ENCODE measurements at places on chromosomes 4 and X.

- no peak for DNase-seq
Measured at GRCh38 chr4:154441982-154442381, 49.6 kb downstream of the DCHS2 start.

DNA sequence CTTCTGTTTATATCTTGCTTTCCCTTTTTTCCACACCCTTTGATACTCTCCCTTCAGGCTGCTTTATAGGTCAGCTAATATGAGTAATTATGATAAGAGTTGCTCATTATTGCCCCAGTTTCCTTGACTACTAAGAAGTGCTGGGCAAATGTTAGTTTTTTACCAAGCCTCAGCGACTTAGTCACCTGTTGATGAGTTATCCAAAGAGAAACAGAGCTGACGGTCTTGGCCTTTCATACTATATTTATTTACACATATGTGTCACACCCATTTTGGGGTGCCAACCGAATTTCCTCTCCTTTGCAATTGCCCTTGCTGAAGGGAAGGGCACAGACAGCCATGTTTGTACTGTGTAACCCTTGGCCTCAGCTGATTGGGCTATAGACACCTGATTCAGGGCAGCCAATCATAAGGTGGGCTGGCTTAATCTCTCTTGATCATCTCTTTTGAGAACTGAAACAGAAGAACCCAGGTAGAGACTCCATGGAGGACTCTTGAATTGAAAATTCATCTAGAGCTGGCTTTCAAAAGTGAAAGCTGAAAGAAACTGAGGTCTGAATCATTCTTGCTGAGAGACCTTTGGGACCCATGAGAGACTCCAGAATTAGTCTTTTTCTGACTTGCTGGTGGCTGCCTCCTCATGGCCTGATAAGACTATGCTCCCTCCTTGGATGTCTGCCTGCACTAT, 111.7 kb upstream of the RPS6KA3 start:
- DNase-seq, result peak; percentile 61

DNA sequence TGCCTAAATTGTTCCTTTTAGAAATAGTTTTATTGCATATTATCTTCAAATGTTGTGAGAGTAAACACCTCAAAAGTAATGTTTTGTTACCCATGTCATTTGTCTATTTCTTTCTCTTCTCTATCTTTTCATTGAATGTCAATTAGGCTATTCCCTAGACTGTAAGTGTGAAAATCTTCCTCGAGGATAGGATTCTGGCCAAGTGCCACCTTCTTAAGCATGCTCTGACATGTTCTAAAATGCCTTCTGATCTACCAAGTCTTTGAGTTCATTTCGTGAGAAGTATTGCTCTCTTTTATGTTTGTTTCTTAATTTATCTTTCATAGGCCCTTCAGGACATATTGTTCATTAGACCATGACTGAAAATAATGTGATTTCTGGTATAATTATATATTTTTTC, 44.1 kb upstream of the TLL1 start:
- DNase-seq, result no peak

DNA sequence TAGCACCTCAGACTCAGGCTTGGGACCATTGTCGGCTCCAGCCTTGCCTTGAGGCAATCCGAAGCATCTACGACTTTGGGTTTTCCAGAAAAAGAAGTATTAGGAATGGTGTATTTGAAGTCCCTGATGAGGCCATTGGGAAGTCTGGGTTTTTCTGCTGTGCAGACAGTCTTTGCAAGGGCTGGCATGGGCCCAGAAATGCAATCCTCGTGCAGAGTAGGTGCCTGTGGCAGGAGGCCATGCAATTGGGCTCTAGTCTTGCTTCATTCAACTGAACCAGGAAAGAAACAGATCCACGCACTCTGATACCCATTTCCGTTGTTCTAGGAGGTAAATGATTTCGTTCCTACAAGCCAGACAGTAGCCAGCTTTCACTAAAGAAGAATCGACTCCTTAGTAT, 12.4 kb downstream of the ZFP92 start:
- DNase-seq, result no peak

- no peak for DNase-seq
Measured at GRCh38 chrX:39157796-39158195, 356.5 kb downstream of the MID1IP1 start.

All from activated T-cell treated with anti-CD3 and anti-CD28 coated beads, Interleukin-2, amount 50 U/mL, for 72 hours (primary cell).